ENCODE measurements at places on chromosomes 12 and 14.
A peak's percentile ranks its signal among the peaks of the same experiment; 100 is the strongest.

DNA sequence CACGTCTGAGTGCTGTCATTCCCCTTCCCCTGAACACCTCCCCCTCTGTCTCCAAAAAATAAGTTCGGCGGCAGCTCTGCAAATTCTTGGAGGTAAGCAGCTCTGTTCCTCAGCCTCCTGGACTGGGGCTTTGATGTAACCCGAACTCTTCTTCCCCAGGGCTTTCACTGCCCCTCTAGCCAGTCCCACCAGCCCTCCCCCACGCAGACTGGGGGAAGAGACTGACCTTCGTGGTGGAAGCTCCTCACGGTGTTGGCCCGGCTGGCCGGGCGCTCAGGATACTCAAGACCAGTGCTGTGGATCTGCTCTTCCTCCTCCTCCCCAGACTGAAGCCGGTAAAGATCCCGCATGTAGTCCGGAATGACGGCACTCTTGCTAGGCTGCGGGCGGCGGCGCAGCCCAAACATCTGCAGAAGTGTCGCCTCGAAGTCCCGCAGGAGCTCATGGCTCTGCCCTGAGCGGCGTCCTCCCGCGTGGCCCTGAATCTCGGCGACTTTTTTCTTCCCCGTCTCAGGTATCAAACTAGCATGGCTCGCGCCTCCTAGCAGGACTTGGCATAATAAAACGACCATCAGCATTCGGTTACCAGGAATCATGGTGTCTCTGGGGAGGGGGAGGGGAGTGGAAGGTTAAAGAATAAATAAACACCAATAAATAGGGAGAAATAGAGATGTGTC lies 4.9 kb downstream of the BMP4 start:
- peak; percentile 1 for DNase-seq

- no peak for DNase-seq
These were observed 125.7 kb upstream of the DDHD1 start for GRCh38 chr14:53278602-53279506.

DNA sequence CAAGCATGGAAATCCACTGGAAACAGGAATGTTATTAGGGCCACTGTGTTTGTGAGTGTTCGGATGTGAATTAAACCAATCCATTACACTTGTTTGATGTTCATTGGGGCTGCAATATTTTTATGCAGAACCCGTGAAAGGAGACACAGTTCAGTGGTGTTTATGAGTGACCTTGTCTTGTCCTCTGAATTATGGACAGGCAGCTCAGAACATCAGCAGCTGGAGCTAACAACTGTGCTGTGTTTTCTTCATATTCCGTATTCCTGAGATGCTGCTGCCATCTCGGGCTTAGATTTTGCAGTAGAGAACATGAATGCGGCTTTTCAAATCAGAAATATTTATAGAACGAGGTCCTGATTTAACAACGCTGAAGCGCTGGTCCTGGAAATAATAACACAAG lies 20.3 kb upstream of the CACNA1C start:
- DNase-seq, result peak; percentile 28

DNA sequence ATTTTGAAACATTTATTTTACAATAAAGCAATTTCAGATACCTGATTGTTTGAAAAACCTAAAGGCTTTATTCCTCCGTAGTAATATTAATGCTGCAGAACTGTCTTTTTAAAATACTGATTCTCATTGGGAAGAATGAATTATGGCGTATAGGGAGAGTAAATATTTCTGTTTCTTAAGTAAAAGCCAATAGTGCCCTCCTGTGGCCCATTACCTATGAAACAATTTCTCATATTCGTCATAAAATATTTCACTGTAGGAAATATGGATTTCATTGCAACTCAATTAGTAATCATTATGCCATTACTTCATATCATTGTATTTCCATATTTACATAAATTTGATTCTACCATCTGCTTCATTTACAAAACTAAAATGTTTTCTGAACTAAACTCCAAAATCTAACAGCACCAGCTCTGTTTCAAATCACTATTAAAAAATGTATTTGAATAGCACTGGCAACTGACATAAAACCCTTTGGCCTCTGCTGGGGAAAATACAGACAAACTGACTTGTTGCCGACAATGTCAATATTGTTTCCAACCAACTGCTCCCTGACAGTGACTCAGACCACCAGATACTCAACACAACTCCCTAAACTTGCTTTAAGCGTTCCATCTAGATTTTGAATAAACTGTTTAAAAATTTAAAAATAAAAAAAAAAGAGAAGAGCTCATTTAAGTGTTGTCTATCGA lies 290.3 kb downstream of the NAV3 start:
- DNase-seq, result peak; percentile 47

GRCh38 chr12:63958876-63959580 lies 114.5 kb downstream of the SRGAP1 start:
- no peak for DNase-seq
